ENCODE measurements at places on chromosomes 6 and 20.
A peak's percentile ranks its signal among the peaks of the same experiment; 100 is the strongest.

DNA sequence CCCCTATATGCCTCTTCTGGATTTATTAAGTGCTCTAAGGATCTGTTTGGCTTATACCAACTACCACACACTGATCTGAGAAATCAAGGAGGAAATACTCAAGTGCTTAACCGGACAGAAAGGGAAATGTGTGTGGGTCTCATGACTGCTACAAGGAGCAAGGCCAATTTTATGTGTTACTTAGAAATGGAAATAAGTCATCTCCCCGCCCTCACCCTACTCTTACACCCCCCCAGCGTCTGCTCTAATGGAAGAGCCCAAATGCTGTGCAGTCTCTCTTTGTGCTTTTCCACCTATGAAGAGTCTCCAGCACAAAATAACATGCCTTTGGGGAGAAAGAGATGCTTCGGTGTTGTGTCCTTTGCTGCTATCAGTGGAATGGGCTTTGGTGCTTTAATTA, 428.8 kb upstream of the ARID1B start:
- no peak for DNase-seq

DNA sequence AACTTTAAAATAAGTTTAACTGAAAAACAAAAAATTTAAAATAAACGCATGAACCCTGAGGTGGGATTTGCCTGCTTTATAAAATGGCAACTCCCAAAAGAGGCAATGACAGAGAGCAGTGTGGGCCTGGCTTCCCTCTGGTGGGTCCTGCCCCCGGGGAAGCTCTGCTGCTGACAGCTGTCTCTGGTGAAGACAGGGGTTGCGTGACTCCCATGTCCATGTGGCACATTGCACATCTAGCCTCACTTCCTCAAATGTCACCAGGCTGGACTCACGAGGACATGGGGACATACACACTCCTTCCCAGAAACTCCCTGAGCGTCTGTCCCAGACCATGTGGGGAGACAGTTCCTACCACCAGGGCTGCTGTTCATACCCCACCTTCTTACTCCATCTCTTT, 66.2 kb downstream of the ABHD12 start:
- no peak for DNase-seq

DNA sequence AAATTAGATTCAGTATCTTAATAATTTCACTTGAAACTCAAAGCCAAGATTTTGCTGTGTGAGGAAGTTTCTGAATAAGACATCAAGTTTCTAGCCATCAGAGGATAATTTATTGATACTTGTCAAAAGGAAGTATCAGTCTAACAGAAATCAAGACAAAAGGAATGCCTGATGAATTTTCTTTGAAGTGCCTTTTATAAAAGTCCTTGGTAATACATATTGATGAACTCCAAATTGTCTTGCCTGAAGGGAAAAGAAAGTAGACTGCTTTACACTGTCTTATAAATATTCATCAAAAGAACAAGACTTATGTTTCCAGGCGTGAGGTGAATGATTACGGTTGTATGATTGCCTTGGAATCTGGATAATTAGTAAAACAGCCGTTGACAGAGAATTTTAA, 986.0 kb upstream of the MAP3K7 start:
- DNase-seq: no peak

DNA sequence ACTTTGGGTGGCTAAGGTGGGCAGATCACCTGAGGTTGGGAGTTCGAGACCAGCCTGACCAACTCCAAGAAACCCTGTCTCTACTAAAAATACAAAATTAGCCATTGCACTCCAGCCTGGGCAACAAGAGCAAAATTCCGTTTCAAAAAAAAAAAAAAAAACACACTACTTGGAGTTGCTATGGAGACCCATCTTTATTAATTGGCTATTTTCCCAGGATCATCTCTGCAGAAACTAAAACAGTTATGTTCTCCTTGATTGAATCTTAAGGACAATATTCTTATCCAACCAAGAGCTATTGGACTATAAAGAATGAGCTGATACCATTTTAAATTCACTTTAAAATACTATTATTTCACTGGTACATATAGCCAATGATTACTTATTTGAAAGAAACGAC, 14.7 kb downstream of the AKIRIN2 start:
- DNase-seq: no peak

DNA sequence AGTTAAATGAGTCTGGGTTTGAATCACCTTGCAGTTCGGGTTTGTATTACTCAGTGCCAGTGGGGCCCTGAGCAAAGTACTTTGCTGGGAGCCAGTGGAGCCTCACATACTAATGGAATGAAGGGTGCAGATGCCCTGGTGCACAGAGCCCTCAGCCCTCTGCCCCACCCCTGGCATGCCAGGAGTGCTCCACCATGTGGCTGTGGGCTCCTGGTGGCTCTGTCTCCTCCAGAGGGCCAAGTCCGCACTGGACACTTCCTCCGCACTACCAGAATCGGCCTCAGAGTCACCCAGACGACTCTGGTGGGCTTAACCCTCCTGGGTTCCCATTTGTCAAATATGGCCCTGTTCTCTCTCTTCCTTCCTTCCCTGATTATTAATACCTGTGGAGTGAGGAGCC, 94.0 kb downstream of the STK35 start:
- no peak for DNase-seq

- DNase-seq: no peak
Observed at GRCh38 chr6:89217299-89217910, at the start of gene GABRR1. Gene GABRR1 (minus strand): TSS chr6:89217358. CDS start chr6:89217322, 36 bp downstream.

GRCh38 chr6:87088076-87088475, 6.8 kb downstream of the CGA start:
- no peak for DNase-seq

- DNase-seq: no peak
Observed at GRCh38 chr20:25476106-25477013, 68.9 kb downstream of the GINS1 start.

- no peak for DNase-seq
Observed at GRCh38 chr6:137680705-137681346, 186.2 kb upstream of the TNFAIP3 start.

DNA sequence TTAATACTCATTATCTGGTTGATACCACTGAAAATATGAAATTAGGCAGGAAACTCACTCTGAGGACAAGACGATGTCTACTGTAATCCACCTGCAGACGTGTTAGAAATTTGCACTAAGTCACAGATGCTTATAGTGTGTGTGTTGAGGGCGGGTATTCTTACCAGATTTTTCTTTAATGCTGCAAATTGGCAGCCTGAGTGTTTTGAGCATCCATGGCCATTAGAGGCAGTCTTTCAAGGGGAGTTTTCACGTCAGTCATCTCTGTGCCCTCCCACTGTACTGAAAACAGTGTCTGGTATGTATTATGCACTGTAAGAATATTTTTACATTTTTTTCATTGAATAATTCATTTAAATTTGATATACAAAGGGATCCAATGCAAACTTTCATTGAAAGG, 266.5 kb upstream of the QKI start:
- no peak for DNase-seq

GRCh38 chr20:22863826-22864225, 171.3 kb upstream of the SSTR4 start:
- no peak for DNase-seq

- DNase-seq: no peak
Observed at GRCh38 chr20:62652041-62652893, 10.0 kb downstream of the SLCO4A1 start.

- DNase-seq: no peak
Observed at GRCh38 chr20:59458645-59459044, 145.7 kb upstream of the PHACTR3 start.

GRCh38 chr20:63861981-63862901, 943 bp downstream of the ABHD16B start:
- DNase-seq: no peak

GRCh38 chr6:5681480-5681879, 325.2 kb downstream of the NRN1 start:
- DNase-seq: no peak

GRCh38 chr6:76776876-76777275, 686.4 kb downstream of the HTR1B start:
- DNase-seq: no peak

DNA sequence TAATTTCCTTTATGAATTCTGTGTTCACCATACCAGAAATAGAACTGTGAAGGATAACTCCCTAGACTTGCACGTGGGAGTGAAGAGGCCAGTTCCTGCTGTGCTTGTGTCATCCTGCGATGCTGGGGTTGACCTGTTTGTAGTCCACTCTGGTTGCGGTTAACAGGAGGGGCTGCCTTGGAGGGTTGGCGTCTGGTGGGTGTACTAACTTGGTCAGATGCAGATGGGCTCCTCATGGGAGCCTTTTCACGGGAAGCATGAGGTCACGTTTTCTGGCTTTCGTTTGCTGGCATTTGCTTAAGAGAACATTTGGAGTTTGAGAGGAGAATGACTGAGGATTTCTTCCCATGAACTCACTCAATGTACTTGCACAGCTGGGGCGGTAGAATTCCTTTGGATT, 41.2 kb downstream of the IGF2R start:
- DNase-seq: no peak

DNA sequence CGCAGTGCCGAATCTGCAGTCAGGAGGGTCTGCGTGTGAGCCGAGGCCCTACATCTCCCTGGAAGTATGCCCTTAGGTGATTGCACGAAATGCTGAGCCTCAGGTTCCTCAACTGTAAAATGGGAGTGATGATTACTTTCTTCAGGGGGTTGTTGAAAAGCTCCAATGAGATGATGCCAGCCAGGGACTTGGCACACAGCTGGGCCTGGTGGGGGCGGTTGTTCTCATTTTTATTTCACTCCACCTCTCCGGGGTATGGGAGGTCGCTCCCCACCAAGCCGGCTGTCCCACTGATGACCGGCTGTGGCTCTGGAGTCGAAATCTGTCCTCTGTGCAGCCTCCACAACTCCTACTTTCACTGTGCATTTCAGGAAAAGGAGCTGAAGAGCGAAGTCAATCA, 8.1 kb downstream of the PCK1 start:
- no peak for DNase-seq

DNA sequence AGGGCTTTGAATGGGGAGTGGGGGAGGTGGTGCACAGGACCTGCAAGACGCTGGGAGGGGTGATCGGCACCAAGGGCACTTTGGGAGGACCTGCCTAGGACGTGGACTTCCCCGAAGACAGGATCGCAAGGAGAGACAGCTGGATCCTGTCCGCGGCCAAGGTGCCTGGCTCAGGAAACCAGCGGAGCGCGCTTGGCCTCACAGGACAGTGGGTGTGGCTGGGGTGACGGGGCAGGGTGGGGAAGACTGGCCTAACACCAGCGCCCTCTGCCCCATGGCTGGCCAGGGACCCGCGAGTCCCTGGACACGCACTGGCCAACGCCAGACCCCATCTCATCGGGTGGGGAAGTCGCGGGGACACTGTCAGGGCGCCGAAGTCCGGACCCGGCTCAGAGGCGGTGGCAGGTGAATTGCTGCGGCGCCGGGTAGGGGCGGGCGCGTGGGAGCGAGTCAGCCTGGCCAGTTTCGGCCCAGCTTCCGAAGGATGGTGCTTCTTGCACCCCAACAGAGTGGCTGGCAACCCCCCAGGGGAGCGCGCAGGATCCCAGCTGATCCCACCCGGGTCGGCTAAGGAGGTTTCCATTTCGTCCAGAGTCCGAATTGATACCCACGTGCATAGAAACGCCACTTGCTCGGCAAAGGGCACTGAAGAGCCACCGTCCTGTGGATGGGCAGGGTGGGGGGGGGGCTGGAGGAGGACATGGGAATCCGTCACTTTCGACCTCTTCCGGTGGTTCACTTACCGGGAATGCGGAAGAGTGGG, 785 bp upstream of the THBD start:
- DNase-seq: no peak

GRCh38 chr6:158475344-158476302, 84.3 kb upstream of the TMEM181 start:
- DNase-seq: no peak

DNA sequence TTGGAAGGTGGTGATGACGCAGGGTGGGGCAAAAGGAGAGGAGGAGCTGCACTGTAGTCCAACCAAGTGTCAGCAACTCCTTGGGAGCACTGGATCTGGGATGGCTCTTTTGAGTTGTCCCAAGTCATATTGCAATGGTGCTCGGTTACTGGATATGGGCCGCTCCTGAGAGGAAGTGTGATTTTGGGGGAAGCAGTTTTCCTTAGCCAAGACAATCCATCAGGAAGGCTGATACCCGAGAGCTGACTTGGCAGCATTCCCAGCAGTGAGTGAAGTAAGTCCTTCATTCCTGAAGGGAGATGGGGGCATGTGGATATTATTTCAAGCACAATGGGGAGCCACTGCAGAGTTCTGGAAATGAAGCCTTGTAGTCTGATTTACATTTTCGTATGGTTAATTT, 354.1 kb downstream of the RFPL4B start:
- no peak for DNase-seq

DNA sequence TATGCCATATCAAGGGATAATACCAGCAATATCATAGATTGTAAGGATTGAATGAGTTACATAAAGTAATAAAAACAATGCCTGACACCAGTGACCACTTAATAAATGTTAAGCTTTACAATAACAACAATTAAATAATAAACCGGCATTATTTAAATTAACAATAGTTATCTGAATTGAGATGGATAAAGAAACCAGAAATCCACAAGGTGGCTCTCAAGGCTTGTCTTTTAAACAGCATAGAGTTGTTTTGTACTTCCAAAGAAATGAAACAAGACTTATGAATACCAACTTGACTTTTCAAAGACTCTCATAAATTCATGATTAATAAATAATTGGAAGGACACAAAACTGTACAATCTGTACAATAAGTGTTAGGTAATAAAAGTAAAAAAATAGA, 203.1 kb downstream of the ASCC3 start:
- no peak for DNase-seq

GRCh38 chr6:4803343-4803744, 27.1 kb downstream of the CDYL start:
- no peak for DNase-seq

DNA sequence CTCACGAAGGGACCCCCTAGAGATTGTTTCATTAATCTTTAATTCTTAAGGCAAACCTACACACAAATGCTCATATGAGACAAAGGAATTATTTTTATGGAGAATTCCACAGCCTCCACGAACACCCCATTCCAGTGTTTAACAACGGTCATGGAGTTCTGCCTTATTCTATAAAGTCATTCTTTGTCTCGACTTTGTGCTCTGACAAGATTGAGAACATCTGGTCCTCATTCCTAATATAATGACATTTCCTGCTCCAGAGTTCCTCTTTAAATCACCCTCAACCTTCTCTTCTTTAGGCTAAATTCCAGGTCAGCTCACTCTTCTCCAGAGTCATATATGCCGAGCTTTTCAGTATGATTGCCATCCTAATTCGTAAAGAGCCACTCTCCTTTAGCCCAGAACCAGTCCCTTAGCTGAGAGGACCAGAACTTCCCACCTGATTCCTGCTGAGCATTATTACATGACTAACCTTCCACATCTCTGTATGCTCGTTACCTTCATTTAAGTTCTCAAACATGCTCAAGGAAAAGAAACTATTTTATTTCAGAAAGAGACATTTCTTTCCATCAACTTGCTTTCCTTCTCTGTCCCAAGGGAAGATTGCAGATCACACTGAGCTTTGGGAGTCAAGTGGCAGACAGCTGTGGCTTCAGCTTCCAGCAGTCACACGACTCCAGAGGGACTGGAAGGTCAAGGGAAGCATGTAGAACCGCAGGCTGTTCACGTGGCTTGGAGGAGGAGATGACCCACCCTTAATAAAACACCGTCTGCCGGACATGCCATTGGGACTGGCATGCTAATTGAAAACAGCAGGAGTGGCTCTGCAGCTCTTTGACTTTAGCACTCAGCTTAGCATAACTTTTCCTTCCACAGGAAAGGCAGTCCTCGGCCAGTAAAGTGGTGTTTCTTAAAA, 467.1 kb upstream of the HSF2 start:
- DNase-seq: no peak

- DNase-seq: peak; percentile 100
Observed at GRCh38 chr6:41072836-41073202, at the start of gene NFYA. Gene NFYA (plus strand): TSS chr6:41072974. CDS start chr6:41079090, 6,116 bp downstream.

Measured in activated naive CD4-positive, alpha-beta T cell (primary cell).